ENCODE measurements at places on chromosomes 12 and 14.

GRCh38 chr14:103762036-103762435 lies 46.4 kb downstream of the ZFYVE21 start:
- DNase-seq, result no peak

DNA sequence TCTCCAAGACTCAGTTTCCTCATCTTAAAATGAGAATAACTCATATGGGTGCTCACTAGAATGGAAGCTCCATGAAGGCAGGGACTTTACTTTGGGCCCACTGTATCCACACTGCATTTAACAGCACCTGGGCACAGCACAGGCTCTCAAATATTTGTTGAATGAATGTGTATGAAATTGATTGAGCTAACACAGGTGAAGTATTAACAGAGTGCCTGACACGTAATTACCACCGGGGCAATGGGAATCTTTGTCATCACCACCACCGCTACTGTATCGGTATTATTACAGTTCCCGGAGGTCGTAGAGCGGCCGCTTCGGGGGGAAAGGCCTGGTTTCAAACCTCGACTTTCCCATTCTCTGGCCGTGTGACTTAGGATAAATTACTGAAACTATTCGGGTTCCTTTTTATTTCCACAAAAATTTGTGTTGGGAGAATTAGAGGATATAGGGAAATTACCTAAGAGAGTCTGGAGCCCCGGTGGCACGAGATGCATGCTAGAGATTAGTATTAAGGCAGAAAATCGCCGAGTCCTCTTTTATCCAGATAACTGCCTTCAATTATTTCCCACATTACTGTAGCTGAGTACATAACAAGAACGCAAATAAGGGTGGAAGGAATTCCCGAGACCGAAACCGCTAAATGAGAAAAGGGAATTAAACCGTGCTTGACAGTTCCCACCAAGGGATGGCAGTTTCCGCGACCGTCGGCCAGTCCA lies 1.0 kb upstream of the RIC8B start:
- DNase-seq, result no peak

DNA sequence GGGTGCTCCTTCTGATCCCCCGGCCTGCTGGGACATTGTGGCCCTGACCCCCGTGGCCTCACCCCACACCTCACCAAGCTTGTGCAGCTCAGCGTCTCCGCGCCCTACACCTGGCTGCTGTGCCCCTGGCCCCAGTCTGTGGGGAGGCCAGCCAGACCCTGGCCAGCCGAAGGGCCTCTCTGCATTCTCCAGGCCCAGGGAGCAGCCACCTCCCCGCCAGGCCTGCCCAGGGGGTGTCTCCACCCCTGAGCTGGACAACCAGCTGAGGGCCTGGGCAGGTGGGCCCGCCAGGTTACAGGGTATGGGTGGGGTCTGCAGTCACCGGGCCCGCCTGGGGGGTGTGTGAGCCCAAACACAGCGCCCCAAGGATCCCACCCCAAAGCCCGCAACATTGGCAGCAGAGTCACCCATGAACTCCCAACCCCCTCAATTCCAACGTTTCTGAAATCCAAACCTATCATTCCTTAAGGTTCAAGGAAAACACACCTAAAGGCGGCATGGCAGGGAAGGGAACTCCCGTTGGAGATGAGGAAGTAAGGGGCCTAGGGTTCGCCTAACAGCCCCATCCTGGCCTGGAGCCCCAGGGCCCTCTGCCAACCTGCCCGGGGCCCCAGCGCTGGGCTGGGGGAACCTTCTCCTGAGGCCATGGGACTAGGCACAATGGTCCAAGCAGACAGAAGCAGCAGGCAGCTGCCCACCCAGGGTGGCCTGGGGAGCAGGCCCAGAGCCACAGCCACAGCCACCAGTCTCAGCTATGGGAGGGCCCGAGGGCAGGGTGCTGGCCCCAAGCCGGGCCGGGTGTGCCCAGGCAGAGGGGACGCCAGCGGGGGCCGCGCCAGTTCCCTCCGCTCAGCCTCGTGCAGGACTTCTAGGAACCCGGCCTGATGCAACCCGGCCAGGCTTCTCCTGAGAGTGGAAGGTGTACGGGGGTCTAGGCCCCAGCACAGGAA lies 8.5 kb downstream of the AKT1 start:
- DNase-seq, result no peak

DNA sequence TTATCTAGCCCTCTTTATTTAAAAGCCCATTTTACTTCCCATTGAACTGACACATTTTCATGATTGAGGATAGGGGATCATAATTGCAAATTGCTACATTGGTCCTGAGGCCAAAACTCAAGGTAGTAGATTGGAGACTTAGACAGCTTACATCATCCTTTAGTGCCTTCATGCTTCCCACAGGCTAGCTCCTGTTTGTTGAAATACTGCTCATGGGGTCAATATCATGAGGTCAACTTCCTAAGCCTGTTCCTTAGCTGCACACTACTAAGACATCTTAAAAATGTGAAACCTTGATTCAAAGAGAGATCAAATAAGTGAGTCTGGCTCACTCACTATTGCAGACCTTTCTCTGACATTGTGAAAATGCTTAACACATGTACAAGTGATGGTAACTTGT lies 113.0 kb downstream of the TBC1D30 start:
- no peak for DNase-seq

DNA sequence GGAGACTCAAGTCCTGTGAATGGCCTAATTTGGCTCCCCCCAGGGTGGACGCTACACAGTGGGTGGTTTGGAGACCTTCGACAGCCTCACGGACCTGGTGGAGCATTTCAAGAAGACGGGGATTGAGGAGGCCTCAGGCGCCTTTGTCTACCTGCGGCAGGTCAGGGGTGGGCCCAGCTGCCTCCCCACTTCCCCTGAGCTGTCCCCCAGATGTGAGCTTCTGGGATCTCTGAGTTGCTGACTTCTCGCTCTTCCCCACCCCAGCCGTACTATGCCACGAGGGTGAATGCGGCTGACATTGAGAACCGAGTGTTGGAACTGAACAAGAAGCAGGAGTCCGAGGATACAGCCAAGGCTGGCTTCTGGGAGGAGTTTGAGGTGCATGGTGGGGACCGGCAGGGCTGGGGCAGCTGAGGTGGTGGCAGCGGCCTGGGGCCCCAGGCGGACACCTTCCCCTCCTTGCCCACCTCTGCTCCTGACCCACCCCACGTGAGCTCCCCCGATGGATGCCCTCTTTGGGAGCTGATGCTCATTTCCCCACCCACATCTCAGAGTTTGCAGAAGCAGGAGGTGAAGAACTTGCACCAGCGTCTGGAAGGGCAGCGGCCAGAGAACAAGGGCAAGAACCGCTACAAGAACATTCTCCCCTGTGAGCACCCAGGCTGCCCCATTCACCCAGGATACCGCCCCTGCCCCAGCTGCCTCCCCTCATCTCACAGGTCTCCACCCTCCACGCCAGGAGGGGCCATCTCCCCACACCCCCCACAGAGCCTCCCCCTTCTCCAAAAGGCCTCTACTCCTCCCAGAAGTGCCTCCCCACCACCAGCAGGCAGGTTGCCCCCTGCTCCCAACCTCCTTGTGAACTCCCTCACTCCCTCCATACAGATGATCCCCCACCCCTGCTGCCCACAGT lies 4.2 kb downstream of the PTPN6 start:
- DNase-seq, result no peak

DNA sequence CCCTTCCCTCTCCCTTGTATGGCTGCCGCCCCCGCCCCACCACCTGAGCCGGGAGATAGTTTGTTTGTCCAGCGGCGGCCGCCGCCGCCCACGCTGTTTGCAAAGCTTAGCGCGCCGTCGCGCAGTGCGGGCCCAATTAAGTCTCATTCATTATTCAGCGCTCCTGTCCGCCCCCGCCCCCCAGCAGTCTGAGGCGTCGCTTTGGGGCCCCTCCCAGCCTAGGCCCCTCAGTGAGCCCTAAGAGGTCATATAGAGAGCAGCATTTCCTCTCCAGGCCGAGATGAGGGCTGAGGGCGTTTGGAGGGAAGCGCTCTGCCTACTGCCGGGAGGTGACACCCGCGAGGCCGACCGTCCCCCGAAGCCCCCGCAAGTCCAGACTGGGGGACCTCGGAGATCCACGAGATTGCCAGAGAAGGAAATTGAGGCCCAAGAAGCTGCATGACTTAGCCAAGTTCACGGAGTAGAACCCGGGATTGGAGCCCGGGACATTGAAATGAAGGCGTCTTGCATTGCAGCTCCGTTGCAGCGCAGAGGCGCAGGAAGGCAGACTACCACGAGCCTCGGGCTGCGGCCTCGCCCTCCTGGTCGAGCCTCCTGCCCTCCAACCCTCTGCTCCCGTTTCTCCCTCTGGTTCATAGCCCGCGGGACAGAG lies at the start of gene DNAJC22:
DNAJC22 (plus strand) TSS at position 230 of the 652 bp plus-strand sequence. CDS start 1,985 bp downstream, outside the sequence.
- no peak for DNase-seq

DNA sequence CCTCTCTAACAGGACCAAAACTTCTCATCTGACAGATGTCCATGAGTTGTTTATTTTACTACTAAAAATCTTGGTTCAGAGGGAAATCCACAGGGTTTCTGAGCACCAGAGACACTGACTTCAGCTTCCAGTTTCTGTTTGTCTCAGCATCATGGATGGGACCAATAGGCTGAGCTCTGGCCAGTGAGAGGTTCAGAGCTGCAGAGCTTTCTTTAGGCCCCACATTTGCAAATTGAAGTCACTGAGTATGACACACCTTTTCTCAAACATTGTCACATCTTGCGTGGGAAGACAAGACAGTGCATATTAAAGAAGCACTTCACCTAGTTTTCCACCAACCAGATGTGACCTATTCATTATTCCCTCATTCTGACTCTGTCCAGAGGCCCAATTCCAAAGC lies 45.2 kb downstream of the RDH12 start:
- no peak for DNase-seq

DNA sequence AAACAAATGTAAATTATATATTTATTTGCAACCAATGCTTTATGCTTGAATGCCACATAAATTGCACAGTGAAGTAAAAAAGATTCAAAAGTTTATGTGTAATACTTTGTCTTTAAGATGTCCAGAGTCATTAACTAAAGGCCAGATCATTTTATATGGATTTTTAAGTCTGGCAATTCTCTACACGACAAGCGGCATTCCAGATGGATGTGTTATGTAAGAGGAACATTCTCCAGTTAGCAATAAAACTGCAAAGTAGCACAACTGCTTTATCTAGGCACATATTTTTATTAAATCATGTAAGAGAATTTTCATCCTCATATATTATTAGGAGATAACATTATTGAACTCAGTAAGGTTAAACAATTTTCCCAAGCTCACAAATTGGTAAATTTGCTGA lies 1717.7 kb upstream of the SEL1L start:
- no peak for DNase-seq

DNA sequence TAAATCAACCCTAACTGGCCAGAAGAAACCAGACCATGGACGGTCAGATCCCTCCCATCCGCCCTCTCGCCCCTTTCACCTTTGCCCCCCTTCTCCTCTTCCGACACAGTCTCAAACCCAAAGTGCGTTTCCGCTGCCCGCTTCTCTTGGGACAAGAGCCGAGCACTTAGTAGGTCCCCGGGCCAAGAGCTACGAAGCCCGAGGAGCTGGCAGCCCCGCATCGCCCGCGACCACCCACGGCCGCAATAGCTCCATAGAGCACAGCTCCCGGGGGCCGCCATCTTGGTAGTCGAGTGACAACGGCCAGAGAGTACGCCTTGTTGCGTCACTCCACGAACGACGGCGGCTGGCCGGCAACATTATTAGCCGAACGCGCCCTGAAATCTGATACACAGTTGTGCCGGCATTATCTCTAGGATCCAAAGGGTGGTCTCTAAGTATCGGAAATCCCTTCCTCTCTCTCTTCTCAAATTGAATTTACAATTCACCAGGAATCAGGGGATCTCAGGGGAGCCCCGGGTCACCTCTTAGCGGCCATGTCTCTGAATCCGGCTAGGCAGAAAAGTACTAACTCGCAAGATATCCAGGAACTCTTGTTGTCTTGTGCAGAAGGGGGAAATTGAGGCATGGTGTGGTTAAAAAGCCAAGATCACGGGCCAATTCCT lies at the start of gene COQ5:
COQ5 (minus strand) TSS at position 298 of the 665 bp plus-strand sequence; CDS start at position 281, 17 bp downstream.
- peak; percentile 51 for DNase-seq

- no peak for DNase-seq
Observed at GRCh38 chr14:94120667-94121340, 8.6 kb downstream of the IFI27L2 start.

GRCh38 chr12:91811481-91812287 lies 334.0 kb downstream of the BTG1 start:
- peak; percentile 26 for DNase-seq

DNA sequence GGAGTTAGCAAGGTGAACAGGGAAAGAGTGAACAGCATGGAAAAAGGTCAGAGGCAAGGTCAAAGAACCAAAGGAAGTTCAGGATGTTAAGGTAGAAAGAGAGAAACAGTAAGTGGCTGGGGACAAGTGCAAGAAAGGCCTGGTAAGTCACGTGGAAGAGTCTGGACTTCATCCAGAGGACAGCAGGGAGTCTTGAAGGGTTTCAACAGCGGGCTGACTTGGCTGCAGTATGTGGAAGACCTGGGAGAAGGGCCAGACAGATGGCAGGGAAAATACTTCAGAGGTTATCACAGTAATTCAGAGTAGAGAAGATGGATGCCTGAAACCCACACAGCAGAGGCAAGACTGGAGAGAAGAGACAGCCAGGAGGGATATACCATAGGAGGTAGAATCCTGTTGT lies 34.0 kb downstream of the CIT start:
- DNase-seq, result no peak

GRCh38 chr12:69886109-69886508 lies 61.1 kb downstream of the MYRFL start:
- DNase-seq, result no peak

- DNase-seq, result no peak
Observed at GRCh38 chr12:69548687-69549086, 36.6 kb upstream of the CCT2 start.

DNA sequence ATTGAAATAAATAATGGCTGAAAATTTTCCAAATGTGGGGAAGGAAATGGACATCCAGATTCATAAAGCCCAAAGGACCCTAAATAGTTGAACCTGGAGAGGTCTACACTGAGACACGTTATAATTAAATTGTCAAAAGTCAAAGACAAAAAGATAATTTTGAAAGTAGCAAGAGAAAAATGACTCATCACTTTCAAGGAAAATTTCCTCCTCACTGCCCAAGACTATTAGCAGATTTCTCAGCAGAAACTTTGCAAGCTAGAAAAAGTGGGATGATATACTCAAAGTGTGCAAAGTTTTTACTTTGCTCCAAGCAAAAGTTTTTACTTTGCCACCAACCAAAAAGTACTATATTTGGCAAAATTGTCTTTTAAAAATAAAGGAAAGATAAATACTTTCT lies 15.9 kb upstream of the KRT83 start:
- no peak for DNase-seq

GRCh38 chr14:79584679-79585078 lies 626.6 kb downstream of the DIO2 start:
- no peak for DNase-seq

DNA sequence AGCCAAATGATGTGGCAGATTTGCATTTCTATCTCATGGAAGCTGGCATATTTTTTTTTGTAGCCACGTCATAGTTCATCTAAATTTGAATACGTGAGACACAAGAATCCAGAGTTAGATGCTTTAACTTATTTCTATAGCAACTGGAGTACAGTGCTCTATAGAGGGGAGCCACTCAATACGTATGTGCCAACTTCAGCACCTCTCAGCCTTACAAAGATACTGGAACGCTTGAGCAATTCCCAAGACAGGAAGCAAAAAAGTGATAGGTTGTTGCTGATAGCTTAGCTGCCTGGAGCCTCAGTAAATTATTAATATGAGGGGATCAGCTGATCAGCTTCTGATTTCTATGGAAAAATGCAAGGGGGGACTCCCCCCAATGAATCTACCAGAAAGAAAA lies 24.1 kb upstream of the PELI2 start:
- DNase-seq, result no peak

- DNase-seq, result no peak
Observed at GRCh38 chr12:54413284-54414190, 5.5 kb downstream of the ITGA5 start.
